ENCODE measurements at places on chromosomes 13 and 19.
A peak's percentile ranks its signal among the peaks of the same experiment; 100 is the strongest.

DNA sequence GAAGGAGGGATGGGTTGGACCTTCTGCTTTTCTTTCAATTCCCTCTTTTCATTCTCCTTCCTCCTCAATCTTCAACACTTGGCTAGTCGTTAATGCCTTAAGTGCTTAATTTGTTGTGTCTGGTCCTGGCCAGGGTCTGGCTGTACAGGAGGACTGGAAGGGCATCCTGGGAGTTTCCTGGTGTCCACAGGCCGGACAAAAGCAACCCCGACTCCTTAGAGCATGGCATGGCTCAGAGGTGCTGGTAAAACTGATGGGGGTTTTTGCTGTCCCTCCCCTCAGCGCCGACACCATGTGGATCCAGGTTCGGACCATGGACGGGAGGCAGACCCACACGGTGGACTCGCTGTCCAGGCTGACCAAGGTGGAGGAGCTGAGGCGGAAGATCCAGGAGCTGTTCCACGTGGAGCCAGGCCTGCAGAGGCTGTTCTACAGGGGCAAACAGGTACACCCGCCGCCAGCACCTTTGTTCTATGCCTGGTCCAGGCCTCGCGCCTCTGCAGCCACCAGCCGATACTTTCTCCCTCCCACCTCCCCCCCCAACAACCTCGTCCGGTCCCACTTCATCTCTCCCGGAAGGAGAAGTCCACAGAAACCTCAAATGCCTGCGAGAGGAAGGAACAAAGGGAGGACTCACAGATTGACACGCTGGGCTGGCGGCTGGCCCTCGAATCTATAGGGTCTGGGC, 1.4 kb downstream of the UHRF1 start:
- DNase-seq, result no peak

GRCh38 chr13:87656306-87656705, 14.9 kb upstream of the SLITRK5 start:
- DNase-seq, result no peak

DNA sequence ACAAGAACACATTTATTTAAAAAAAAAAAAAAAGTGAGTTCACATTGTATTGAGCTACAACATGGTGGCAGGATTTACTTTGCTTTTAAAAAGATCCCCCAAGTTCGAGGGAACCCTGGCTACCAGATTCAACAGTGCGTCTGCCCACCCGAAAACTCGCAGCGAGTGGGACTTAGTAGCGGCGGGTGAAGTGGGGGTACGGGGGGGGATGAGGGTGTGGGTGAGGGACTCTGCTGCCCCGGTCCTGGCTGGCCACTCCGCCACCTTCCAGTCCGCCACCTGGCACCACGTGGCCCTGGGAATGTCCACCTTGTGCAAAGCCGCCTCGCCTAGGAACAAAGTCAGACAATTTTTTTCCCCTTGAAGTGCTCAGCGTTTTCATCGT, 19.3 kb upstream of the TINCR start:
- no peak for DNase-seq

- DNase-seq, result peak; percentile 89
Measured at GRCh38 chr19:7533925-7534480, 1.5 kb upstream of the PNPLA6 start.

- no peak for DNase-seq
Measured at GRCh38 chr19:996051-996838, 4.0 kb upstream of the GRIN3B start.

- peak; percentile 37 for DNase-seq
Measured at GRCh38 chr19:47445937-47446402, 25.7 kb downstream of the SLC8A2 start.

DNA sequence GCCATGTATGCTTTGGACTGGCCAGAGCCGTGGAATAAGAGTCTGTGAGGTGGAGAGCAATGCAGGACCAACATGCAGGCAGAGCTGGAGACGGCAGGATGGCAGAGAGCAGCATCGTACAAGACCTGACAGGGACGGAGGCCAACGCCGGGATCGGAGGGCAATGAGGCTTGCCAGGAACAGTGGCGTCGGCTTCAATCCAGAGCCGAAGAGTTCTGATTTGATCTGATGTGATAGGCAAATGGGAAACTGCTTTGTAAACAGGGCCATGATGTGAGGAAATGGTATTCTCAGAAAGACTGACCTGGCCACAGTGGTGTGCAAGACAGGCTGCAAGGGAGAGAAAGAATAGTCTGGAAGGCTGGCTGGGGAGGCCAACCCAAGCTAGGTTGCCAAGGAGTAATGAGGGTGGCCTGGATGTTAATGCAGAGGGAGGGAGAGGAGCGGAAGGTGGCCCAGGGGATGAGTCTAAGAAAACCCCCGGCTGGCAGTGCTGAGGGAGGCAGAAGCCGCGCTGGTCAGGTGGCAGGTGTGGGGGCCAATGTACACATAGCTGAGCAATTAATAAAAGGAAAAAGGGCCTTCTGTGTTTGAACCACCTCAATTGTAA, 26.7 kb downstream of the RCBTB2 start:
- DNase-seq, result no peak

DNA sequence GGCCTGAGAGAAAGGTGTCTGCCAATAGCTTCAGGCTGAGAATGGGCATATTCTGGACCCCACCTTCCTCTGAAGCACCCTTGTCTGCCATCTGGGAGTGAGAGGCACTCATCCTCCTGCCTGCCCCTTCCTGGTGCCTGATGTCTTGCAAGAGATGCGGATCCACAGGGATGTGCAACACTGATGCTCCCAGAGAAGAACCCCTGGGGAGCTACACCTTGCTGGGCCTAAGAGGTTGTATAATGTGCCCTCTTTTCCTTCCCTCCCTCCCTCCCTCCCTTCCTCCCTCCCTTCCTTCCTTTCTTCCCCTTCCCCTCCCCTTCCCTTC, 34.6 kb downstream of the ADPRHL1 start:
- peak; percentile 22 for DNase-seq

DNA sequence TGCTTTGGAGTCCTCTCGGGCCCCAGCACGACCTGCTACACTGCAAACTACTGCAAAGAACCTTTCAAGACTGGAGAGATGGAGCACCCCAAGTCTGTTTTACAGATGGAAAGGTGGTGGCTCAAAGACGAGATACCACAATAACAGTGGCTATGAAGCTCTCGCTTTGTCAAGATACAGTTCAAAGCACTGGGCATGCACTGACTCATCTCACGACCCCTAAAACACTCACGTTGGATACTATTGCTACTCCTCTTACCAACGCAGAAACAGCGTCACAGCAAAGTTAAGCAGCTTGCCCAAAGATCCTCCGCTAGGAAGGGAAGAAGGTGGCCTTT, 24.0 kb upstream of the LAIR1 start:
- DNase-seq, result no peak

DNA sequence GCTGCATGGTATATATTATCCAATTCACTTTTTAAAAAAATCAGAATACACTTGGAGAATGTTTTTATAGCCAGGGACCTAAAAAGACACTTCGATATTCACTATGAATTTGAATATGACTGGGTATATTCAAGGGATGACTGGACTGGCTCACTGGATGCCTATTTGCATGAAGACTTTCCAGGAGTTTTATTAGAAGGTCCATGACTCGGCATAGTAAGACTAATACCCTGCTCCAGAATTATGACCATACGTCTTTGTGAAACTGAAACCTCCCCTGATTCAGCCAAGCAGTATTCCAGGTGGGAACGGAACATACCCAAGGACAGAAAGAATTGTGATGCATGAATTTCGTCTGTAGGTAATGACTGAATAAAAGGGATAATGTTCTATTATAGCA, 3.9 kb upstream of the FAM216B start:
- DNase-seq, result no peak

- DNase-seq, result no peak
Measured at GRCh38 chr13:85197431-85197830, 601.8 kb downstream of the SLITRK6 start.

DNA sequence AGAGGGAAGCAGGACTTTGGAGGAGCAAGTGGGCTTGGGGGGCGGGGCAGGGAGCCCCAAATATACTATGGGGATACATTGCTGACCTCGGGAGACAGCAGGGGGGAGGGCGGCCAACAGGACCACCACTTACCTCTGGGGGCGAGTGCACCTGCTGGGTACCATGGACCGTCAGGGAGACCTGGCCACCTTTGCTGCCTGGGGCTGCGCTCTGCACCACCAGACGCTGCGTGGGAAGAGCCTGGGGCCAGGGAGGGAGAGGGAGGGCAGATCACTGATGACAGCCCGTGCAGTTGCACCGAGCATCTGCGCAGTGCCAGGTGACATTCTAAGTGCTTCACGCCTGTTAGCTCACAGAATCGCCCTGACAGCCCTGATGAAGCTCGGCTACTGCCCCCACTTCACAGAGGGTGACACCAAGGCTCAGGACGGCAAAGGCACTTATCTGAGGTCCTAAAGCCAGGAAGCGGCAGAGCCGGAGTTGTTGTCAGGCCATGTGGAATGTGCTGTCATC, 24.1 kb downstream of the RFX1 start:
- no peak for DNase-seq

- DNase-seq, result no peak
Measured at GRCh38 chr19:18586306-18586705, 2.3 kb upstream of the REX1BD start.

DNA sequence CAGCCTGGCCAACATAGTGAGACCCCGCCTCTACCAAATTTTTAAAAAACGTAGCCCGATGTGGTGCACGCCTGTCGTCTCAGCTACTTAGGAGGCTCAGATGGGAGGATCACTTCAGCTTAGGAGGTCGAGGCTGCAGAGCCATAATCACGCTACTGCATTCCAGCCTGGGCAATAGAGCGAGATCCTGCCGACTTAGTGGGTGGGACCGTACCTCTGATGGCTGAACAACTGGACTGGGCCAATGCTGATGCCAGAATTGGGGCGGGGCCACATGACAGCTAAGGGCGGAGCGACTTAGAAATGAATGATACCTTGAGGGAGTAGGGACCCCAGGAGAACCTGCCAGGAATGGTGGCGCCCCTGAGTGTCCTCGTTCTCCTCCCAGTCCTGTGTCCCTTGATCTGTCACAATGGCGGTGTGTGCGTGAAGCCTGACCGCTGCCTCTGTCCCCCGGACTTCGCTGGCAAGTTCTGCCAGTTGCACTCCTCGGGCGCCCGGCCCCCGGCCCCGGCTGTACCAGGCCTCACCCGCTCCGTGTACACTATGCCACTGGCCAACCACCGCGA, 3.6 kb downstream of the LTBP4 start:
- no peak for DNase-seq

GRCh38 chr13:21330126-21330861, 128.8 kb downstream of the ZDHHC20 start:
- no peak for DNase-seq

DNA sequence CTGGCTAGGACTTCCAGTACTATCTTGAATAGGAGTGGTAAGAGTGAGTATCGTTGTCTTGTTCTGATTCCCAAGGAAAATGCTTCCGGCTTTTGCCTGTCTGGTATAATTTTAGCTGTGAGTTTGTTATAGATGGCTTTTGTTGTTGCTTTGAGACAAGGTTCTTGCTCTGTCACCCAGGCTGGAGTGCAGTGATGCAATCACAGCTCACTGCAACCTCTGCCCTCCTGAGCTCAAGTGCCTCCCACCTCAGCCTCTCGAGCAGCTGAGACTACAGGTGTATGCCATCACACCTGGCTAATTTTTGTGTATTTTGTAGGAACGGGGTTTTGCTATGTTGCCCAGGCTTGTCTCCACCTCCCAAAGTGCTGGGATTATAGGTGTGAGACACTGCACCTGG, 6.1 kb upstream of the ZNF543 start:
- DNase-seq, result no peak

DNA sequence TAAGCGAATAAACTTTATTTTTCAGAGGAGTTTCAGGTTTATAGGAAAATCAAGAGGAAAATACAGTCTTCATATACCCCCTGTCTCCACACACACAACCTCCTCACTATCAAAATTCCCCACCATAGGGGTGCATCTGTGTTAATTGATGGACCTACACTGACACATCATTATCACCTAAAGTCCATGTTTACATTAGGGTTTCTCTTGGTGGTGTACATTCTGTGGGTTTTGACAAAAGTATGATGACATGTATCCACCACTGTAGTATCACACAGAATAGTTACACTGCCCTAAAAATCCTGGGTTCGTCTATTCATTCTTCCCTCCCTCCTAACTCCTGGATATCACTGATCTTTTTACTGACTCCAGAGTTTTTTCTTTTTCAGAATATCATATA, 654.2 kb downstream of the UQCRFS1 start:
- DNase-seq, result no peak

GRCh38 chr13:111537115-111537728, 216.8 kb downstream of the TEX29 start:
- DNase-seq, result no peak

GRCh38 chr13:81246556-81246955, 905.6 kb upstream of the SPRY2 start:
- no peak for DNase-seq

GRCh38 chr13:50846861-50847475, 3.5 kb upstream of the DLEU7 start:
- DNase-seq, result no peak

DNA sequence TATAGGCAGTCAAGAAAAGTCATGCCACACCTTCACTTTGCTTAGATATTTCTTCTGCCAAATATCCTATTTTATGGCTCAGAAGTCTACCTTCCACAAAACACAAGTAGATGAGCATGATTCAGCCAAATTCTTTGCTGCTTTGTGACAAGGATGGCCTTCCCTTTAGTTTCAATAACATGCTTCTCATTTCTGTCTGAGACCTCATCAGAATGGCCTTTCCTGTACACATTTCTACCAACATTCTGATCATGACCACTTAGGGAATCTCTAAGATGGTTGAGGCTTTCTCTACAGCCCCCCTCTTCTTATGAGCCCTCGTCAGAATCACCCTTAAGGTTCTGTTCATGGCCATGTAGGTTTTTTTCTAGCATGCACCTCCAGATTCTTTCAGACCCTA, 96.2 kb downstream of the COL4A2 start:
- DNase-seq, result no peak

GRCh38 chr13:51158365-51158764, 47.3 kb upstream of the C13orf42 start:
- no peak for DNase-seq

GRCh38 chr19:12828494-12828893, 5.9 kb downstream of the RTBDN start:
- DNase-seq, result peak; percentile 58

GRCh38 chr19:33412601-33413425, 39.3 kb downstream of the CEBPG start:
- DNase-seq, result peak; percentile 50

GRCh38 chr13:87777387-87777786, 106.2 kb downstream of the SLITRK5 start:
- no peak for DNase-seq

- no peak for DNase-seq
Measured at GRCh38 chr13:20672772-20673171, 30.7 kb upstream of the IL17D start.

- no peak for DNase-seq
Measured at GRCh38 chr13:59145381-59145780, 1018.3 kb downstream of the DIAPH3 start.
